Activated naive CD8-positive, alpha-beta T cell treated with anti-CD3 and anti-CD28 coated beads, Interleukin-2, amount 50 U/mL, for 24 hours (primary cell): ENCODE measurements at places on chromosomes 5 and 9.

GRCh38 chr5:14351086-14351661 is 208.0 kb downstream of the TRIO start:
- no peaks in the 10 kb centered on the region for H3K4me1 ChIP-seq
- no peaks in the 10 kb centered on the region for H3K36me3 ChIP-seq
- no peak overlapping the region for H3K4me3 ChIP-seq
- no peaks in the 10 kb centered on the region for H3K27me3 ChIP-seq

- H3K4me3 ChIP-seq = no peak overlapping the region
- H3K4me1 ChIP-seq = peaks cover 31% of the 10 kb centered on the region
- H3K36me3 ChIP-seq = peaks cover 56% of the 10 kb centered on the region
- H3K27me3 ChIP-seq = no peaks in the 10 kb centered on the region
- no peak for DNase-seq
- H3K27ac ChIP-seq = peak overlapping the region; percentile 52
Observed at GRCh38 chr5:160486573-160486972, 64.9 kb downstream of the PTTG1 start.

GRCh38 chr5:76425928-76426804 is 23.1 kb downstream of the IQGAP2 start:
- peaks cover 2% of the 10 kb centered on the region for H3K36me3 ChIP-seq
- no peak overlapping the region for H3K4me3 ChIP-seq
- H3K4me1 ChIP-seq = peaks cover 24% of the 10 kb centered on the region
- H3K27ac ChIP-seq = no peak overlapping the region
- no peaks in the 10 kb centered on the region for H3K27me3 ChIP-seq

- no peak for DNase-seq
- no peak overlapping the region for H3K4me3 ChIP-seq
- peaks cover 39% of the 10 kb centered on the region for H3K27me3 ChIP-seq
- H3K27ac ChIP-seq = no peak overlapping the region
Observed at GRCh38 chr5:140005145-140005591, 37.9 kb downstream of the NRG2 start.

- no peak overlapping the region for H3K27ac ChIP-seq
Observed at GRCh38 chr5:50684721-50685120, 18.3 kb downstream of the PARP8 start.

- no peak for DNase-seq
- no peak overlapping the region for H3K27ac ChIP-seq
- peaks cover 6% of the 10 kb centered on the region for H3K27me3 ChIP-seq
- no peaks in the 10 kb centered on the region for H3K36me3 ChIP-seq
- no peak overlapping the region for H3K4me3 ChIP-seq
Observed at GRCh38 chr9:70954126-70954525, 167.3 kb downstream of the TRPM3 start.

DNA sequence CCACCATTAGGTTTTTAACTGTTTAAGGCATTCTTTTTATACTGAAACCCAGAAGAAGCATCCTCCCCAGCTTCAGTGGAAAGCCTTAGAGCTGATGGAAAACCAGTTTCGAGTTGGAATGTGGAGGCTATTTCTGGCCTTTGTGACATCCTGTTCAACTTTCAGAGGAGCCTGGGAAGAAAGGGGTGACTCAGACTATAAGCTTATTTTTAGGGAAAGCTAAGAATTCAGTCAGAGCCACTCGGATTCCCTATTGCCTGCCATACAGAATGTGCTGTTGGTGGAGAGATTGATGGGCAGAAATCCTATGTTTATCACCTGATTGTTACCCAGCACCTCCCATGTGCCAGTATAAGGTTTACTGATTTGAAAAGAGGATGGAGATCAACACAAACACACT is 19.8 kb downstream of the PALM2AKAP2 start:
- H3K27ac ChIP-seq = no peak overlapping the region
- no peak for DNase-seq
- H3K27me3 ChIP-seq = no peaks in the 10 kb centered on the region
- no peaks in the 10 kb centered on the region for H3K4me1 ChIP-seq
- H3K4me3 ChIP-seq = no peak overlapping the region

DNA sequence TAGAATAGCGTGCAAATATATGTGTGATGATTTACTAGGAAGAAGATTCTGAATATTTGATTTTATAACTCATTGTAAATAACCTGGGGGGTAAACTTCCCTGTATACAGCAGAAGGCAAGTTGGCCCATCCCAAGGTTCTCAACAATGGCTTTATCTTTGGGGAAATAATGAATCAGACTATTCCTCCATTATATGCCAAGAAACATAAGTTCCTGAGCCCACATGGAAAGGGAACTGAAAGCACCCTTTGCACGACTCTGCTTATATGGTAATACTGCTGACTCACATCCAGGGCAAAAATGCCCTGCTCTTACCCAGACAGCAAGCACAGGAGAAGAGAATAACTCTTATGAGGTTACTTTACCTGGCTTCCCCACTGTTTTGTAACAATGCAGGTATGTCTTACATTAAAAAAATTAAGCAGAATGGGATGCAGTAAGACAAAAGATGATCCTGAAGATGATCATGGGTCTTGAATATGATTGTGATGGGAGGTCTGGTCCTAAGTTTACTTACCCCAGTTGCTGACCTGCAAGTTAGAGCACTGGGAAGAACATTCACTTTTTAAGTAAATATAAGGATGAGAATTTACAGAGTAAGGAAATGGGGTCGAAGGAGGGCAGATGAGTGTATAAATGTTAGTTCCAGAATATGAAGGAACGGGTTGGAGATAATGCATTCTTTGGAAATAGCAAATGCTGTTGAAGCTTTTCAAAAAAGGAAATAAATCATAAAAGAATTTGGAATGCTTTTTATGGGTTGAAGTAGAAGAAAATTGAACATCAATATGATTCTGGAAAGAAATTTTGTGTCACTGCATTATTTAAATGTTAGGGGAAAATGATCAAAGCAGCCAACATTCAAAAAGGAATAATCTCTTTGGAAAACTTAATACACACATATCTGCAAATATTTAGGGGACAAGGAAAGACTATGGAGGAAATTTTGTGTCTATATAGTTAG is 428.4 kb upstream of the MPDZ start:
- no peak for DNase-seq
- H3K27ac ChIP-seq = no peak overlapping the region
- no peaks in the 10 kb centered on the region for H3K4me1 ChIP-seq
- H3K27me3 ChIP-seq = no peaks in the 10 kb centered on the region

DNA sequence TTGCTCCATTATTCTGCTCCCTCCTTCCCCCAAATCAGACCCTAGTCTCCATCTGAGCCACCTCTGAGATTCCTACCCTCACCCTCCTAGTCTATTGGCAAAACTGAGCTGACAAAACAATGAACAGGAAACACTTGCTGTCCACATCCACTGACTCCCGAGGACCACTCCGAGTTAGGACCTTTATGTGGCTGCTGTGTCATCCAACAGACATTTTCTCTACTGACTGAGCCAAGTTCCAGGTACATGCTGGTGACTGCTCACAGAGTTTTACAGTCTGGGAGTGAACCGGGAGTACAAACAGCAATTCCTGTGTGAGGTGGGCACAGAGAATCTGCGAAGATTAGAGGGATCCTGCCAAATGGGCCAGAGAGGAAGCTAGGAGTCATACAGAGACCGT is 39.2 kb downstream of the CFAP90 start:
- no peak for DNase-seq
- no peak overlapping the region for H3K4me3 ChIP-seq
- no peaks in the 10 kb centered on the region for H3K36me3 ChIP-seq
- H3K4me1 ChIP-seq = no peaks in the 10 kb centered on the region
- H3K27me3 ChIP-seq = peaks cover 22% of the 10 kb centered on the region

GRCh38 chr5:1893754-1894153 is 11.0 kb upstream of the IRX4 start:
- peaks cover 22% of the 10 kb centered on the region for H3K27me3 ChIP-seq
- no peak for DNase-seq
- no peaks in the 10 kb centered on the region for H3K36me3 ChIP-seq
- H3K4me3 ChIP-seq = no peak overlapping the region
- no peaks in the 10 kb centered on the region for H3K4me1 ChIP-seq

GRCh38 chr9:115627511-115627910 is 509.6 kb upstream of the TNC start:
- H3K4me1 ChIP-seq = no peaks in the 10 kb centered on the region
- no peak overlapping the region for H3K27ac ChIP-seq
- peaks cover 1% of the 10 kb centered on the region for H3K27me3 ChIP-seq
- DNase-seq = no peak

DNA sequence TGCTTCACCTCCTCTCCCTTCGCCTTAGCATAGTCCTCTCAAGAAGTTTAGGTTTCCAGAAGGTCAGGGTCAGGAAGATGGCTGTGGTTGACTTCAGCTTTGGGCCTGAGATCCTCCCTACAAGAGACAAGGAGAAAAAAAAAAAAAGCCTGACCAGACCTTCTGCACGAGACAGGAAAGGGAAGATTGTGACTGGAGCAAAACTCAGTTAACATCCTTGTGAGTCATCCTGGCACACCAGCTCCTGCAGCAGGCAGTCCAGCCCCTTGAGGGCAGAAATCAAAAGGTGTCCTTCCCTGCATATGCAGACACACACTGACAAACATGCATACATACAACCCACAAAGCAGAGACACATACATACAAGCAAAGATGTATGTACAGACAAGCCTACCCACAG is 18.0 kb upstream of the ENHO start:
- no peaks in the 10 kb centered on the region for H3K36me3 ChIP-seq
- peaks cover 17% of the 10 kb centered on the region for H3K27me3 ChIP-seq
- no peaks in the 10 kb centered on the region for H3K4me1 ChIP-seq
- no peak for DNase-seq
- H3K4me3 ChIP-seq = no peak overlapping the region

GRCh38 chr9:121484651-121485446 is 14.8 kb downstream of the GGTA1 start:
- H3K27ac ChIP-seq = no peak overlapping the region
- H3K27me3 ChIP-seq = peaks cover 5% of the 10 kb centered on the region
- DNase-seq = no peak
- peaks cover 16% of the 10 kb centered on the region for H3K4me1 ChIP-seq
- no peaks in the 10 kb centered on the region for H3K36me3 ChIP-seq

GRCh38 chr9:74493512-74493911 is 3.6 kb upstream of the RORB start:
- H3K27ac ChIP-seq = no peak overlapping the region
- peaks cover 23% of the 10 kb centered on the region for H3K27me3 ChIP-seq
- peaks cover 15% of the 10 kb centered on the region for H3K4me1 ChIP-seq
- DNase-seq = no peak
- no peaks in the 10 kb centered on the region for H3K36me3 ChIP-seq
- no peak overlapping the region for H3K4me3 ChIP-seq

DNA sequence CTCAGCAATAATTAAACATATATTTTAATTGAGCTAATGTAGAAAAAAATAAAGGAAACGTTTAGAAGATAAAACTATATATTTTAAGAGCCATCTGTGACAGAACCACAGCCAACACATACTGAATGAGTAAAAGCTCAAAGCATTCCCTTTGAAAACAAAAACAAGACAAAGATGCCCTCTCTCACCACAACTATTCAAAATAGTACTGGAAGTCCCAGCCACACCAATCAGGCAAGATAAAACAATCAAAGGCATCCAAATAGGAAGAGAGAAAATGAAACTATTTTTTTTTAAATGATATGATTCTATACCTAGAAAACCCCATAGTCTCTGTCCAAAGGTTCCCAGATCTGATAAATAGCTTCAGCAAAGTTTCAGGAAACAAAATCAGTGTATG is 262.0 kb downstream of the HTR1A start:
- H3K36me3 ChIP-seq = no peaks in the 10 kb centered on the region
- DNase-seq = no peak
- no peak overlapping the region for H3K27ac ChIP-seq
- H3K4me3 ChIP-seq = no peak overlapping the region
- H3K4me1 ChIP-seq = no peaks in the 10 kb centered on the region

- no peak overlapping the region for H3K27ac ChIP-seq
- no peak for DNase-seq
- H3K4me3 ChIP-seq = no peak overlapping the region
- H3K27me3 ChIP-seq = peaks cover 2% of the 10 kb centered on the region
Observed at GRCh38 chr5:161278739-161279660, 267.5 kb downstream of the GABRB2 start.

DNA sequence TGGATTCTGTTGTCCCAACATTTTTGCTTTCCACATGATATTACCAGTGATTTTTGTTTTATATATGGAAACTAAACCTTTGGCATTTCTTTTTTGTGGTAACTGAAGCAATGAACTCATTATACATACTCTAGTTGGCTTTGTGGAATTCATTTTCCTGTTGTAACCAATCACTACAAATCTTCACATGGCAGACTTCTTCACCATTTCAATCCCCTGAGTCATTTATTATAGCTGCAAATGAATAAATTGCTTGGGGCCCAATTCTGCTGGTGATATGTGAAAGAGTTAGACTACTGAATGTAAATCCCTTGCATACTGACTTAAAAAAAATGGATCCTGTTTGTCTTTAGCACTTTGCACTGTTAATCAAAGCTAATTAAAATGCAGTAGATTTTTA is 1709.6 kb upstream of the WWC1 start:
- H3K4me3 ChIP-seq = no peak overlapping the region
- no peaks in the 10 kb centered on the region for H3K4me1 ChIP-seq
- no peaks in the 10 kb centered on the region for H3K27me3 ChIP-seq
- no peak for DNase-seq
- no peak overlapping the region for H3K27ac ChIP-seq

- no peaks in the 10 kb centered on the region for H3K27me3 ChIP-seq
- DNase-seq = no peak
- no peaks in the 10 kb centered on the region for H3K36me3 ChIP-seq
- no peak overlapping the region for H3K27ac ChIP-seq
Observed at GRCh38 chr5:112068593-112068992, 311.6 kb upstream of the NREP start.

GRCh38 chr9:136363949-136364748 is 605 bp upstream of the DNLZ start:
- DNase-seq = no peak
- H3K4me3 ChIP-seq = peak overlapping the region; percentile 14
- no peaks in the 10 kb centered on the region for H3K36me3 ChIP-seq
- peaks cover 6% of the 10 kb centered on the region for H3K4me1 ChIP-seq

- peaks cover 38% of the 10 kb centered on the region for H3K4me1 ChIP-seq
- peak; percentile 44 for DNase-seq
- peak overlapping the region; percentile 89 for H3K4me3 ChIP-seq
- H3K36me3 ChIP-seq = no peaks in the 10 kb centered on the region
Observed at GRCh38 chr9:129111528-129112151, 425 bp downstream of the PTPA start.

GRCh38 chr9:24073666-24074065 is 247.6 kb upstream of the ELAVL2 start:
- H3K27ac ChIP-seq = no peak overlapping the region
- no peaks in the 10 kb centered on the region for H3K36me3 ChIP-seq
- DNase-seq = no peak

DNA sequence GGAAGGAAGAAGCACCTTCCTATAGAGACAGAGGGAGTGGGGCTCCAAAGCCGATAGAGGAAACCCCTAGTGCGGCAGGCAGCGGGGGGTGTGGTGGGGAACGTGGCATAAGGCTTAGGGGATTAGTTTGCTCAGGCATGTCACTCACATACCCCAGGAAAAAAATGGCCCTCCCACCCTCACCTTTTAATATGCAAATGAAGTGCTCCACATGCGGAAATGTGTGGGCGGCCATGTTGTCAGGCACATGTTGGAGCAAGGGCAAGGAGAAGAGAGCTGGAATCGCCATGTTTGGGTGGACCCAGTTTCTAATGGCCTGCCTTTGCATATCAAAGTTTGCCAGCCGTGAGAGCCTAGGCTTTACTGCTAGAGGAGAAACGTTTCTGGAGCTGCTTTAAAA is 758.8 kb downstream of the NR2F1-AS1 start:
- no peak for DNase-seq
- H3K36me3 ChIP-seq = no peaks in the 10 kb centered on the region
- no peak overlapping the region for H3K27ac ChIP-seq
